ENCODE measurements at places on chromosomes 1 and 21.

- no peak for DNase-seq
Measured at GRCh38 chr1:18414321-18414720, 66.4 kb upstream of the KLHDC7A start.

DNA sequence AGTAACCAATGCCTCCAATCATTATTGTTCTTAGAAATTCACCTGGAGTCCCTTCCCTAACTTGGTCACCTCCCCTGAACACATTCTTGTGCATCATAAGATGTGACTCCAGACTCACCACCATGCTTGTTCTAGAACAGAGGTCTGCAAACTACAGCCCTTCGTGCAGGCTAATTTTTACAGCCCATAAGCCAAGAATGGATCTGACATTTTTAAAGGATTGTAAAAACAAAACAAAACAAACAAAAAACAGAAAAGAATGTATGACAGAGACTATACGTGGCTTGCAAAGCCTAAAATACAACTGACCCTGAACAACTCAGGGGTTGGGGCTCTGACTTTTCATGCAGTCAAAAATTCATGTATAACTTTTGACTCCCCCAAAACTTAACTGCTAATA, 6.2 kb upstream of the HIVEP3 start:
- no peak for DNase-seq

DNA sequence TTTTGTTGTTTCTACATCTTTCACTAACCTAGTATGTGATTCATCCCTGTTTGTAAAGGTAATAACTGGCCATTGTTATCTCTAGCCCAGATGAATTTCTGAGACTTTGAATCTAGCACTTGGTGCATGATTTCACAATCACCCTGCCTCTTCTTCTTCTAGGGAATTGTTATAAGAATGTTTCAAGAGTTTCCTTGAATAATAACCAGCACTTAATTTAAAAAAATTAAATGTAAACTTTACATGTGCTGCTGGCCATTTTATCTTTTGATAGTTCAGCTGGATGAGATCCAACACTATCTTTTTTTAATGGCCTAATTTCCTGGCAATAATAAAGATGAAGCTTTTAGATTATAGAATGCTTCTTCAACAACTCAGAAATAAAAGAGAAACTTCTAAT, 31.8 kb downstream of the UBE2U start:
- no peak for DNase-seq

- DNase-seq, result no peak
Measured at GRCh38 chr1:38213646-38214434, 167.2 kb upstream of the POU3F1 start.

DNA sequence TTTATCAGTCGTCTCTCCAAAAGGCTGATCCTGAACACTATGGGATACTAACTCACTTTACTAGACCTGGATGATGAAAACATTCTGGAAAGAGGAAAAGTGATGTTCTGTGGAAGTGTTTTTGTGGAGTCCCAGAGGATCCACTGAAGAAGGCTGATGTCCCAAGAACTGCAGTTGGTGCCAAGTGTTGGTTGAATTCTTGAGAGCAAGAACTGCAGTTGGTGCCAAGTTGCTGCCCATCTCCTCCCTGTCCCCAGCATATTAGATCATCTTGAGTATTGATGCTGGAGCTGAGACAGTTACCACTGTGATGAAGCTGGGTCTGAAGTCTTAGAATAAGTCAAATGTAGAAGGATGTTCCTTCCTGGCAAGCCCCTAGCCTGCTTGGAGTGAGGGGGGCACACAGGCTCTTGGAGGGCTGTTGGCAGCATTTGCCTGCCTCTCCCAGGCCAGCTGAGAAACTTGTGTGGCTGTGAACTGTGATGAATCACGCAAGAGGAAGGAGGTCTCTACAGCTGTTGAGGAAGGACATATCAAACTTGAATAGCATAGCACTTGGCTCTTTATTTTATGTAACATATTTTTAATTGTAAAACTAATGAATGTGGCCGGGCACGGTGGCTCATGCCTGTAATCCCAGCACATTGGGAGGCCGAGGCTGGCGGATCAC, 48.1 kb downstream of the DNAJC6 start:
- no peak for DNase-seq
